ENCODE measurements at places on chromosomes 1 and 21.

GRCh38 chr1:59685666-59686065 lies 129.1 kb upstream of the HOOK1 start:
- DNase-seq, result no peak

DNA sequence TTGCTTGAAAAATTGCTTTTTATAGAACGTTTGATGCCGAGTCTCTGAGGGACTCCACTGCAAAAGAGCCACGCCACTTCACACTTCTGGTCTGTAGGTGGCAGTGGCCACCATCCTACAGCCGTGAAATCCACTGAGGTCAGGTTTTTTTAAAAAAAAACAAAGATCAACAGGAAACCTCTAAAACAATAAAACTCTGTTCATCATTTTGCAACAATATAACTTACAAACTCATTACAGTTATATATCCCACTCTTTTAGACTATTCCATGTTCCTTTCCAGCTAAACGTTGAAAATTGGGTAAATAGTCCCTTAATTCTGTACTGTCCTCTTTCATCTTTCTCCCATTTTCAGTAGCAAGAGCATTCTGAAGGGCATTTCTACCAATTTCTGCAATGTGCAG lies 64.6 kb upstream of the FMN2 start:
- DNase-seq, result peak; percentile 77

GRCh38 chr1:102172200-102172599 lies 175.5 kb upstream of the OLFM3 start:
- DNase-seq, result no peak

DNA sequence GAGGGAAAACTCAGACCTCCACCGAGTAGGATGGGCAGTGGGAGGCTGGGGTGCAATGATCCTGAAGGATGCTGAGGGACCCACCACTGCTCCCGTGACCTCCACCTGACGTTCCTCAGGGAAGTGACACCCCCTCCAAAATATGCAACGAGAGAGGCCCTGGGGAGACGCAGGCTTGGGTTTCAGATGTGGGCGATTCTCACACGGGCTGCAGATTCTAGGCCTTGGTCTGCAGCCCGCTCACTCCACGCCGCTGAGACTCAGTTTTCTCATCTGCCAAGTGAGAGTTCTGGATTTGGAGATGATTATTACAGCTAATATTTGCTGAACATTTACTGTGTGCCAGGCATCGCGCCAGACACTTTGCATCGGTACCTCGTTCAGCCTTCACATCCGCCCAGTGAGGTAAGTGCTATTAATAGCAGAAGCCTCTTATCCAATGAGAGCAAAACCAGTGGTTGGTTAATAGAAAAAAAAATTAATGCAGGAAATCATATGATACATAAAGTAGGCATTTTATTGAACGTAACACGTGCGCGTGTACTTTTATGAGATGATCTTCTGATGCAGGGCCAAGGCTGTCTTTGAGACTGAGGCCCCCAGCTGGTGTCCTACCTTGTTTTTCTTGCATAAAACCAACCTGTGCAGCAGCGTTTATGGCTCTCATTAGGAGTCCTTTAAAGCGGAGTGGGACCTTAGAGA lies 102.0 kb upstream of the RUNX3 start:
- no peak for DNase-seq

DNA sequence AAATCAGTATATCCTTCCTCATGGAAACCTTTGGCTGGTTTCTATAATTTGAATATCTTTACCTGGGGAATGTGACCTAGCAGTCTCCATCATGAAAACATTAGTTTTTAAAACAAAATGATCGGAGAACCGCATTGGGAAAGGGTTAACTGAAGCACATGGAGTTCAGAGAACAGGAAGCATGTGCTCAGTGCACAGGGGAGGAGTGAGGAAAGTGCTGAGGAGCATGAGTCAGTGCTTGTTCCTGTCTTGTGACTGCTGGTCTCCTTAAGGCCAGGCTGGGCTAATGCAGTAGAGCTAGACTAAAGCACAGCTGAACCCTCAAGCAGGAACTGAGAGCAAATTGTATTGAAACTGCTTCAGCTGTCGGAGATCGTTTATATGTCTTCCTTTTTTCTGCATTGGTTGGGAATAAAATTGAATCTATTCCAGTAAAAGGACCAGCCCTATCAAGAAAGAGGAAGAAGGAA lies 5.8 kb downstream of the IFI16 start:
- DNase-seq, result no peak

DNA sequence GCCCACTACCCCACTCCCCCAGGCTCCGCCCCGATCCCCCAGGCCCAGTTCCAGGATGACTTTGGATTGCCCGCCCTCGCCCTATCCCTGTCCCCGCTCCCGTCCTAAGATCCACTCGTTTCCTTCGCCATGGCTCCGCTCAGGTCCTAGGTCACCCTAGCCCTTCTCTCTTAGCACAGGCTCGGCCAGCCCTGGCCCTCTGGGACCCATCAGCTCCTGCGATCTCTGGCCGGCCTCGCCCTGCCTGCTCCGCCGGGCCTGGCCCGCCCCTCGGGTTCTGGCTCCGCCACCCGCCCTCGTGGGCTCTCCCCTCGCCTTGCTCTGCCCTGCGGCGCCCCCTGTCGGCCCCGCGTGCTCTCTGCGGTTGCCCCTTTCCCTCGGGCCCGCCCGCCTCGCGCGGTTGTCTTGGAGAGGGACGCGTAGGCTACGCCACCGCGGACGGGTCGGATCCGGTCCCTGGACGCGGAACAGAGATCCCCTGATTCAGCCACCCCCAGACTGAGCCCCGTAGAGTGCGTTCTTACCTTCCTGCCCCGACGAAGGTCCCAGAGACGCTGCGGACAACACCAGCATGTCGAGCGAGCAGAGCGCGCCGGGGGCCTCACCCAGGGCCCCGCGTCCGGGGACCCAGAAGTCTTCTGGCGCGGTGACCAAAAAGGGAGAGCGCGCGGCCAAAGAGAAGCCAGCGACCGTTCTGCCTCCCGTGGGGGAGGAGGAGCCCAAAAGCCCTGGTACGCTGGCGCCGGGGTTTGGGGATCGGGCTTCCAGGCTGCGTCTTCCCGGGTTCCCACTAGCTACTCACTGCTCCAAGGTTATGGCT lies at the start of gene LRRC71:
LRRC71 (plus strand) TSS at position 400 of the 820 bp plus-strand sequence; CDS start at position 572, 172 bp downstream.
- peak; percentile 99 for DNase-seq

GRCh38 chr1:11700601-11701467 lies 9.3 kb downstream of the DRAXIN start:
- no peak for DNase-seq

DNA sequence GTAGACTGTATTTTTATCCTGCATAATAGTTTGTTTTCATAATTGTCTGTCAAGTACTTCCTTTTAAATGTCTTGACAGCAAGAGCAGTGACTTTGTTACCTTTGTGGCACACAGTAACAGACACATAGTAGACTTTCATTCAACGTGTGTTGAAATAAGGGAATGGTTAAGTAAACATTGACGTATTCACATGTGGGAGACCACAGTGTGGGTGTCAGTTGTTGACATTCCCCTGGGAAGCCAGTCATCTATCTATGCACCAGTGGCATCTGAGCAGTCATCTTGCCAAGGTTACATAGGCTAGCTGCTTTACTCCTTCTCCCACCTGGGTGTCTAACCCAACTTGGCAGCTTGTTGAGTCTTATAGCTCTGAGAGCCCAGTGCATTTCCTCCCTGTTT lies 1.4 kb upstream of the NUP133 start:
- DNase-seq, result no peak

DNA sequence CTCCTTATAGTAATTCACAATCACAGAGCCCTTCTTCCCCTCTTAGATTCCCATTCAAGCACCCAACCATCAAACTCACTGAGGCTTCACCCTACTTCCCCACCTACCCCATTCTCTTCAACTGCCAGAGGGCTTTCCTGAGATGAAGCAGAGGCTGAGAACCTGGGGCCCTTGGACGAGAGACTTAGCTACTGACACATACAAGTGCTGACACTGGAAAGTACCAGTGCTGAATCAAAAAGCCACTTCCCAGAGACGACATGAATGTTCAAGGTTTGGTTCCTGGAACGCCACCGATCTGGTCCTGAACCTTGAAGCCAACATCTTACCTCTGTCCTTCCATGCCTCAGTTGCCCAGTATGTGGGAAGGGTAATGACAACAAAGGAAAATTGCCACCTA lies 16.6 kb upstream of the RAP1A start:
- DNase-seq, result no peak

- DNase-seq, result no peak
These were observed 15.4 kb downstream of the KCNH1 start for GRCh38 chr1:211118407-211119102.

GRCh38 chr1:153346077-153346723 lies 2.4 kb downstream of the PGLYRP4 start:
- DNase-seq, result peak; percentile 4

DNA sequence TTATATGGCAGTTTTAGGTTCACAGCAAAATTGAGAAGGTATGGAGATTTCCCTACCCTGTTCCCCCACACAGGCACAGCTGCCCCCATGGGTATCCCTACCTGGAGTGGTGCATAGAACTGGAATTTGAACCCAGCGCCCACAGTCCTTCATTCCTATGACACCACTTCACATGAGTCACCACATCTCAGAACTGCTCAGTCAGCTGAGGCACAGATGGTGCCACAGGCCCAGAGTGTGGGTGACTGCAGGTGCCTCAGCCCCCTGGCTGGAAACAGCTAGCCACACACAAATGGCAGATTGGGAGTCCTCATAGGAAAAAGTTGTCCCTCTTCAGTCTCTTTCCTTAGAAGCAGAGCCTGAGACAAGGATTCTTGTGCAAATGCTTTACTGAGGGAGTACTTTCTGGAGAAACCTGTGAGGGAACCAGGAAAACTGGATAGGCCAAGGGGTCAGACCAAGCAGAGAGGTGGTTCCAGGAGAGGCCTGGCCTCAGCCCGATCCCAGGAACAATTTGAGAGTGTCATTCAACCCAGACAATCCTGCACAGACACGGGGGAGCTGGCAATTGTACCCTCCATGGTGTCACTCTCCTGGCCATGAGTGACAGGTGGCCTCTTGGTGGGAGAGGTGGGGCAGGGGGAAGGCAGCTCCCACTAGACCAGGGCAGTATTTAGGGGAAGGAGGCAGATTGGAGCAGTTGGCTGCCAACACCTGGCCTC lies 6.9 kb downstream of the PLA2G2D start:
- DNase-seq, result no peak

Measured in HEK293T (cell line).